ENCODE measurements at places on chromosomes 13 and 19.

- no peak for DNase-seq
Observed at GRCh38 chr13:67914535-67914934, 684.4 kb upstream of the PCDH9 start.

DNA sequence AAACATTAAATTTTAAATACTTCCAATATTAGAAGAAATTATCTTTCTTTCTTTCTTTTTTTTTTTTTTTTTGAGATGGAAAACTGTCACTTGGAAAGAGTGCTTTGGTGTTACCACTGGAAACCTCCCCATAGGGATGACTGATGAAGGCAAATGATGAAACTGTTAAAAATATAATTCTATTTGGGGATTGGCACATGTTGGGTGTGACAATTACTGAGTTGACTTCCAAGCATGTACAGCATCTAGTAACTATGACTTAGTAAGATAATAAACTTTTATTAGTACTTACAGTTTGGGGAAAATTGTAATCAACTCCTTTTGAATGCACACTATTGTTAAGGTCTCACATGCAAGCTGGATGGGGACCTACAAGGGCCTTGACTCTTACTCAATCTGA, 592.5 kb downstream of the KCTD12 start:
- no peak for DNase-seq

- no peak for DNase-seq
Observed at GRCh38 chr13:76222511-76222910, 586.4 kb downstream of the LMO7 start.

DNA sequence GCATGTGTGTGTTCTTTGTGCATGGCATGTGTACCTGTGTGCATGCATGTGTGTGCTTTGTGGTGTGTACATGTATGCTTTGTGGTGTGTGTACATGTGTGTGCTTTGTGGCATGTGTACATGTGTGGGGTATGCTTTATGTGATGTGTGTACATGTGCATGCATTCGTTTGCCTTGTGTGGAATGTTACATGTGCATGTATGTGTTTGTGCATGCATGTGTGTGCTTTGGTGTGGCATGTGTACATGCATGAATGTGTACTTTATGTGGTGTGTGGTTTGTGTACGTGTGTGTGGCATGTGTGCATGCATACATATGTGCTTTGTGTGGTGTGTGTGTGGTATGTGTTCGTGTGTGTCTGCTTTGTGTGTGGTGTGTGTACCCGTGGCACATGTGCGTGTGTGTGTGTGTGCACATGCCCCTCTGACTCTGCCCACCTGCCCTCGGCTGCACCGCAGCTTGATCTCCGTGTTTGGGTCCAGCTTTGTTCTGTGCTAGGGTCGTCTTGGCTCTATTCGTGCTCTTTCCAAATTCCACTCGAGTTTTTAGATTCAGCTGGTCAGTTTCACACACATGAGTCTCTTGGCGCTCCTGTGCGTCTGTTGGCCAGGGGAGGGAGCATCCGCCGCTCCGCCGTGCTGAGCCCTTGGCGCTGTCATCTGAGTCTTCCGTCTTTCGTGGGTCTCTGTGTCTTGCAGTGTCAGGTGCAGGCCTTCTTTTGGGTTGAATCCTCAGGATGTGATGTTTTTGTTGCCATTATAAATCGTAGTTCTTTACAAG, 46.5 kb upstream of the TFDP1 start:
- no peak for DNase-seq

Data from NCI-H187 (cell line).